Hypothalamus (tissue), 51 donors: ENCODE measurements at places on chromosomes 1 and 21.

DNA sequence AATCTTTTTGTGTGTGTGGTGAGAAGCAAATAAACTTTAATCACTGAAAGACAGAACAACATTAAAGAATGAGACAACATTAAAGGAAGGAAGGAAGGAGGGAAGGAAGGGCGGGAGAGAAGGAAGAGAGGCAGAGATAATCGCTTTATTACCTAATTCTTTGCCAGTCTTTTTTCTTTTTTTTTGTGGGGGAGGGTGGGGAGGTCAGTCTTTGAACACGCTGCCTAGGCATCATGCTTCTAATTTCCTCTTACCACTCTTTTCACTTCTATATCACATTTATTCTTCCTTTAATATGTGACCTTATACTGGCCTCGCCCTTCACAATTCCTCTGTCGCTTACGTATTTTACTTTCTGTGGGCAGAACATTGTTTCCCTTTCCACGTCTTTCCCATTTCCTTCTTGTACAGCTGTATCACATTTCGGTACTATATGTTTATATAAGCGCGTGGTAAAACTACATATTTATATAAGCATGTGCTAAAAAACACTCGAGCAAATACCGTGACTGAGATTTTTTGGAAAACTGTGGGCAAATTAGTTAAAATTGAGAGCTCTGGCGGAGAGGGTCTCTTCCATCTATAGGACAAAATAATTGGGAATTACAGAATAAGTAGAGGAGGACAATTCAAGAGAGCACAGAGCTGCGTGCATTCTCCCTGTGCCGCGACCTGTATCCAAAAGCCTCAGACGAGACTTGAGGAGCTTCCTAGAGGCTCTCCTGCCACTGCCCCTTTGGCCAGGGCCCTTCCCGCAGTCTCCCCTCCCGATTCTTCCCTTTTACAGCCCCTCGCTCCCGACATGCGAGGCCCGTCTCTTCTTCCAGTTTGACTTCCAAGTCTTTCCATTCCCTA, 823 bp upstream of the PRKAA2 start:
- no peak for DNase-seq

DNA sequence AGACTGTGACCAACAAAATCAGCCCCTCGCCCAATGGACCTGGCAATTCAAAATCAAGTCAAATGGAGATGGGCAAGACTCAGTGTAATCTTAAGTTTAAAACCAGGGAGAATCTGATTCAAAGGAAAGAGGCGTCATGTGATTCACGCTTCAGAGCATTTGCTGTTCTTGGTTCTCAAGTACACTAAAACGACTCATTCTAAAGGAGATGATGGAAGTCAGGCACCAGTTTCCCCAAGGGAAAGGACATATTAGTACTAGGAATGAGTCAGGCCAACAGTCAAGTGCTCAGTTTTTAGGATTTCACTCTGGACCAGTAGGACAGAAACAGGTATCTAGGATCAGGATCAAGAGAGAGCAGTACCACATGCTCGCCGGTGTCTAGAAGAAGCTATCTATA, 429.6 kb downstream of the PLPP3 start:
- no peak for DNase-seq

DNA sequence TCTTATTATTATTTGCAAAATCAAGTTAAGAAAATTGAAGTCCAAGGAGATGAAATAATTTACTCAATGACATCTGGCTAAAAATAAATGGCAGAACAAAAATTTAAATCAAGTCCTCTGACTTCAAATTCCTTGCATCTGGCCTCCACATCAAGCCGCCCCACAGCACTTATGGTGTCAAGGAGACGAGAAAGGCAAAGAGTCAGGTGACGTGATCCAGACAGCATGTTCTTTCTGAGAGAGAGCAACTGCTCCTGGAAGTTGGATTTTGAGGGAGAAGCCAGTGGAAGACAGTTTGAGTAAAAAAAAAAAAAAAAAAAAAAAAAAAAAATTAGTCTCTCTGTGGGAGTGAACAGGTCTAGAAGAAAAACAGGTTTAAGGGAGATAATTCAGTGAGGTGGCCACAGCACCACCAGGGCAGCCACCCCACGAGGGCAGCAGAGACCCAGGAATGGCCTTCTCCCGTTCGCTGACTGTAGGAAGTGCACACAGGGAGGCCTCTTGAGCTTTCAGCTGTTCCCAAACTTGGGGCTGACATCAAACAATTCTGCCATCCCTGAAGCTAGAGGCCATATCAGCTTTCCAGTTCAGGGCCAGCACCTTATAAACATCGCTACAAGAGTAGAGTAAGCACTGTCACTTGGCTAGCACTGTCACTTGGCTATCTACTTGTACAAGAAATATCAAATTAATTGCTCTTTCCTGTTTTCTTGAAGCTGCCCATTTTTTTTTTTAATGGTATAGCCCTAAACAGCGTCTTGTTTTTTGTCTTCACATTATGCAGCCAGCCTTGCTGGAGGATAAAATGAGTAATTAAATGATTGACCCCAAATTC, 7.8 kb downstream of the C1orf162 start:
- peak; percentile 78 for DNase-seq

DNA sequence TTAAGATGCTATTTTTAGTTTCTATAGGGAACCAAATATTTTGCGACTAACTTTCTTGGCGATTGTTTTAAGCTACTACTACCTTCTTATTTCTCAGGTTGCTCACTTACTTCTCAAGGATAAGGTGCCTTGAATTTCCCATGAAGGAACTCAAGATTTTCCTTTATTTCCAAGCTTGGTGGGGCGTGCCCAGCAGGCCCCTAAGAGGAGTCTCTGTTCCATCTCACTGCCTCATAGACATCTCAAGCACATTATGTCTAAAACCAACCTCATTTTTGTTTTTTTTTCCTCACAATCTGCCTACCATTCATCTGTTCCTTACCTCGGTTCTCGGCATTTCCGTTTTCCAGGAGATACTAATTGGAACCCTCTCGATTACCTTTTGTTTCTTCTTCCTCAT, 421.9 kb downstream of the DISC1 start:
- no peak for DNase-seq

- no peak for DNase-seq
Measured at GRCh38 chr1:203673550-203674411, 47.1 kb downstream of the ATP2B4 start.

DNA sequence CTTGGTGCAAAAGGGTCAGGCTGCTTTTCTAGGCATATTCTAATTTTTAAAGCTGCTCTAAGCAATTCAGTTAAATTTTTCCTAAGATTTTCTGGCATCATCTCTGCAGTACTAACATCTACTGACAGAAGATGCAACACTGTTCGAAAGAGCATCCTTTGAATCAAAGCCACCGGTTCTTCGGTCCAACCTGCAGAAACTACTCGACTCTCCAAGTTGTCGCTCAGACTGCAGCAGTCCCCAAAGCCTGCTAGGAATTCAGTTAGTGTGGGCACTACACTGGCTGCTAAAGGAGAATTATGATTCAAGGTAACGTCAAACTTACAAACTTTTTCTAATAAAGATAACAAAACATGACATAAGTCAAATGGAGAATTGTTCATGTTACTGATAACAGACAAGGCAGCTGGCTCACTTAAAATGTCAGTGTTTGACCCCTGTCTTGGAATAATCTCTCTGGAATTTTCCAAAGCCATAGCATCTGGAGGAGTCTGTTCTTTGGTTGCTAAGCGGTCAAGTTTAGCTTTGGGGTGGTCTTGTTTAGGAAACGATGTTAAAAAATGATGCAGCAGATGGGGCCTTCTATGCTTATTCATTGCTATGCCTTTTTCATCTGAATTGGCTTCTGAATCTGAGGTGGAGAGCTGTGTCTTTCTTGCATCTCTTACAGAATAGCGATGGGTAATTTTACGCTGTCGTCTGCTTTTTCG, 56.9 kb downstream of the LYST start:
- no peak for DNase-seq

GRCh38 chr1:8348047-8348776, 30.3 kb downstream of the SLC45A1 start:
- DNase-seq: no peak

DNA sequence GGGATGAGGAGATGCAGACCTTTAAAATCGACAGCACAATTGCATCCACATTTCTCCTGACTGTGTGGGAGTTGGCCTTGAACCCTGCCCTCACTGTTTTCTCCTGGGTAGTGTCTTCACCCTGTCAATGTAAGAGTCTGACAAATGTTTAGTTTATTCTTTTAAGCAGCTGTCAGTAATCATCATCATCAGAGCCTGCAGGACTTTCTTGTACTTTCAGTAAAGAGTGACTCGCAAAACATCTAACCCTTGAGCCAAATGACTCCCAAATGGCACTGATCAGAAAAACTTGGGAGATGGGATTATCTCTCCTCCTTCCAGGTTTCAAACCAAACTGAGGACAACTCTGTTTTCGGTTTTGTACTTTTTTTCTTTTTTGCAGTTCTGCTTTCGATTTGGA, 460.2 kb downstream of the KIF26B start:
- DNase-seq: no peak

- no peak for DNase-seq
Measured at GRCh38 chr1:110309139-110309538, 30.0 kb upstream of the RBM15 start.

DNA sequence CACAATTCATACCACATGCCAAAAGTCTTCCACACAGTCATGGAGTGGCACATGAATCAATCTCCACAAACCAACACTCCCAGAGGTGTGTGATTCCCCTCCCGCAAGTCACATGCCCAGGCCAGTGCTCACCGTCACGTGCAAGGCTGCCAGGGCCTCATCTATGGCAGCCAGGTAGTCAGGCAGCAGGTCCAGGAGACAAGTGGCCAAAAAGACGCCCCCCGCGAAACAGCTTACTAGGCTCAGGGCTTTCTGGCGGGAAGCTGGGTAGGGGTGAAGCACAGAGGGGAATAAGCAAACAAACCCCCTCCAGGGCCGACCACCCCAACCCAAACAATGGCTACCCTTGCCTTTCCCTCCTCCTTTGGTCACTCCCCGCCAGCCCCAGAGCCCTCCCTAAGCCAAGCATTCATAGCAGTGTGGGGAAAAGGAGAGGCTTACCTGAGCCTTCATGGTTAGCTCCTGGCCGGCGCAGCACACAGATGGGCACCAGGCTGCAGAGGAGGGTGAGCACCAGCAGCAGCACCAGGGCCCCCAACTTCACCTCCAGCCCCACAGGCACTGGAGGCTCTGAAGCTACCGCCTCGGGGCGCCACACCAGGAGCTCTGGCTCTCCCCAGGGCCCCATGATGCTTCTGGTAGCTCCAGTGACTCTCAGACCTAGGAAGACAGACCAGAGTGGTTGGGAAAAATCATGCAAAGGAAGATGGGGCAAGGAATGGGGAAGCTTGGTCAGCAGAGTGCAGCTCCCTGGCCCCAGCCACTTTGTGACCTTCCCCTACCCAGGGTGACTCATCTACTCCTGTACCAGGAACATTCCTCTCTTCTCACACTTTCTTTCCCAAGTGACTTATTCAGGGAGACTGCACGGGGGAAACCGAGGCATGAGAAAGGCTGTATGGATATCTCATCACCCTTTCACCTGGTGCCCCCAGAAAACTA, 978 bp downstream of the SLC39A1 start:
- no peak for DNase-seq

DNA sequence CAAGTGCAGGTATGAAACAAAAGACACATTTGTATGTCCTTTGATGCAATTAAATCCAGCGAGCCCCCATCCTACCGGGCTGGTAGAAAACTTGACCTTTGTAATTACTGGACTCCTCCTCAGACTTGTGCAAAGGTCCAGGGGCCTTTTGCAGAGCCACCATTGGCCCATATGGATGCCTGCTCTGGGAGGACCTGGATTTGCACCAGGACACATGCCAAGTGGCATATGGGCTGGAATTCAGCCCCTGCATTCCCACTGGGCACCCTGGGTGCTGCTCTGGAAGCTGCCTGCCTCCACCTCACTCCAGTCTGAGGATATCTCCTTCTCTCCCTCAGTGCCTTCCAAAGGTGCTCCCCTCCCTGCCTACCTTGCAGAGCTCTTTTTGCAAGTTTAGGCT, 36.0 kb downstream of the LACTBL1 start:
- DNase-seq: no peak

DNA sequence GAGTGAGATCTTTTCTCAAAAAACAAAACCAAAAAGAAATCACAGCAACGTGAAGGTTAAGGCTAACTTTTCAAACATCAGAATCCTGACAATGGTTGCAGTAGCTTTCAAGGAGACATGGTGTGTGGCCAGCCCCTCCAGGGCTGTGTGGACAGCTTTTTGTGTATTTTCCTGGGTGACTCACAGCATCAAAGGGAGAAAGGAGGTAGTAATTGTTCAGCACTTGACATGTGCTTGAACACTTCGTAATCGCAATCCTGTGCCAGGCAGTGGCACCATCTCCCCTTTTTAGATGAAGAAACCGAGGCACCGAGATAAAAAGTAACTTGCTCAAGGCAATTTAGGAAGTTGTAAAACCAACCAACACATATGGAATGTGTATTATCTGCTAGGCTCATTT, 10.3 kb downstream of the NBL1 start:
- no peak for DNase-seq

GRCh38 chr1:228036701-228037231, 30.0 kb downstream of the WNT3A start:
- no peak for DNase-seq

- DNase-seq: no peak
Measured at GRCh38 chr1:212721388-212722247, 22.0 kb upstream of the BATF3 start.

DNA sequence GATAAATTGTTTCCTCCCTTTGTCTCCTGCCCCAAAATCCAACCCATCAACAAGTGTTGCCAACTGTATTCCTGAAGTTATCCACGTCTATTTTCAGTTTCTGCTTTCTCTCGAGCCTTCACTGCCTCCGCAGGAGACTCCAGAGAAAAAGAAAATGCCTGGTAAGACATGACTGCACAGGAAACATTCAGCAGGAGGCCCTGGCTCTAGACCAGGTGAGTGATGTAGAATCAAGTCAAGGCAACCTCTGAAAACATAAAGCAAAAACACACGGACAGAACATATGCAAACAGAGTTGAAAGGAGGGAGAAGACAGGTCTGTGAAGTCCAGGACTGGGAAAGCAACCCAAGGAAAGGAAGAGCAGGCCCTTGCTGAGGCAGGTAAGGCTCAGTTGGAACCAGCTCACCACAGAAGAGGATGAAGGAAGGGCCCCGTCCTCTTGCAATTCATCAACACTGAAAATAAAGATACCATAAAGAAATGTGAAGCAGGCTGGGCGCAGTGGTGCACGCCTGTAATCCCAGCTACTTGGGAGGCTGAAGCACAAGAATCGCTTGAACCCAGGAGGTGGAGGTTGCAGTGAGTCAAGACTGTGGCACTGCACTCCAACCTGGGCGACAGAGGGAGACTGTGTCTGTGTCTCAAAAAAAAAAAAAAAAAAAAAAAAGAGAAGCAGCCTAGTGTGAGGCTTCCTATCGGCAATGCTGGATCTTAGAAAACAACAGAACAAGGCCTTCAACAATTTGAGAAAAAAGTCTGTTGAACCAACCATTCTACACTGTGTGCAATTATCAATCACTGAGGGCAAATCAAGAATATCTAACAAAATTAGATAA, 8.8 kb downstream of the NOL9 start:
- DNase-seq: no peak
